Femur (tissue), 1 donor: ENCODE measurements at places on chromosomes 2 and 18.
A peak's percentile ranks its signal among the peaks of the same experiment; 100 is the strongest.

- no peak for DNase-seq
Measured at GRCh38 chr2:101446869-101447268, 28.0 kb downstream of the RFX8 start.

DNA sequence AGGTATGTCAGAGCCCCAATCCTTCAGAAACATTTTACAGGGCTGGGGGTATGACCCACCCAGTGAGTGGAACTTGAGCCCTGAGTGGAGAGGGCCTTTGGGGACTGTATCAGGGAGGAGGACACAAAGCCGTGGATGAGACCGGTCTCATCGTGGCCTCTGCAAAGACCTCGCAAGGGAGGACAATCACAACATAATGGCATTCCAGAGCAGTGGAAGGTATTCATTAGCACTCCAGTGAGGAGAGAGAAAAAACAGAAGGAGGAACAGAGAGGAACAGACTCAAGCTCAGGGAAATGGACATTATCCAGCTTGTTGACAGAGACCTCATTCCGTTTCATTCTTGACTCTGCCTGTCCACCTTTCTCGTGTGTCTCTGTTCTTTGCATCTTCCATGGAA is 38.8 kb upstream of the CTAGE1 start:
- no peak for DNase-seq

- DNase-seq, result no peak
Measured at GRCh38 chr2:86171295-86171694, 24.0 kb downstream of the IMMT start.

- DNase-seq, result peak; percentile 69
Measured at GRCh38 chr2:96554293-96555145, 18.0 kb downstream of the ARID5A start.

GRCh38 chr2:157628477-157629415 is at the start of gene ACVR1C:
ACVR1C (minus strand) TSS chr2:157628864; CDS start chr2:157628644, 220 bp downstream.
- peak; percentile 53 for DNase-seq
